GF-D8 (cell line): ENCODE measurements at places on chromosomes 6 and 20.

- DNase-seq: no peak
These were observed 50.3 kb upstream of the PTPRK start for GRCh38 chr6:128570680-128571063.

DNA sequence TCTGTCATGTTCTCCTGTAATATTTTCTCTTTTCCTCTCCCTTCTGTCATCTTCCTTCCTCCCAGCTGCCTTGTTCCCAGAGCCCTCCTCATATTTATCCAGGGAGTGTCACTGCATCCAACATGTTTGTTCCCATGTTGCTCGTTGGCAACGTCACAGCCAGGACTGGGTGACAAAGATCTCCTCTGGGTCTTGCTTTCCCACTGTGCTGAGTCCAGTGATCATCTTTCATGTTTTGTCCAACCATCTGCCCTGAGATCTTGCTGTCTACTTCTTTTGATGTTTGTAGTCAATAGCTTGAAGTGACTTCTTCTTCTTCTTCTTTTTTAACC, 26.6 kb downstream of the FARS2 start:
- DNase-seq: no peak

DNA sequence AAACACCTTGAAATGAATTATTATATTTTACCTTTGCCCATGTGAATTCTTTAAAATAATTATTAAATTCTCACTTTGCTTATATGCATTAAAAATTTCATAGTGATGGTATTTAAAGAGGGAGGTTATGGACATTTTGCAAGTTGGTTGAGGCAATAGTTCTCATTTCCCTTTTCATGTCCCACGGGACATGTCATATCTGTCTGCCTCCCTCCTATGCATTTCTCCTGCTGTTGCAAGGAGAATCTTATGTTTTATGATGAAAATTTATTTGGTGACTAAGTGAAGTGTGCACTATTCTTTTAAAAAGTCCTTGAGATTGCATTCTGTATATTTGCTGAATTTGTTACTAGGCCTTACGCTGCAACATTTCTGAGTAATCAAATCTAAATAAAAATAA, 67.2 kb downstream of the UTRN start:
- peak; percentile 77 for DNase-seq

DNA sequence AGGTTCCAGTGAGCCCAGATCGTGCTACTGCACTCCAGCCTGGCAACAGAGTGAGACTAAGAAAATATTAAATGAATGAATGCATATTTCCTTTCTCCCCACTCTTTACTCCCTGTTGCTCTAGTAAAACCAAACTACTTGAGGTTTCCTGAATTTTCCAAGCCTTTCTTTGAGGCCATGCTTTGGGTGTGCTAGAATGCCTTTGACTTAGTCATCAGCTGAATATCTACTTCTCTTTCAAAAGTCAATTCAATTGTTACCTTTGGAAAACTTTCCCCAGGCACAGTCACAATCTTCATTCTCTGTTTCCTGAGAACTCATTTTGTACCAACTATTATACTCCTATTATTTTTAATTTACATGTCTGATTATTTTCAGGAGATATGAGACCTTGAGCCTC, 27.5 kb upstream of the CEP85L start:
- no peak for DNase-seq

GRCh38 chr6:166343150-166343487, 774 bp upstream of the SFT2D1 start:
- DNase-seq: peak; percentile 64

DNA sequence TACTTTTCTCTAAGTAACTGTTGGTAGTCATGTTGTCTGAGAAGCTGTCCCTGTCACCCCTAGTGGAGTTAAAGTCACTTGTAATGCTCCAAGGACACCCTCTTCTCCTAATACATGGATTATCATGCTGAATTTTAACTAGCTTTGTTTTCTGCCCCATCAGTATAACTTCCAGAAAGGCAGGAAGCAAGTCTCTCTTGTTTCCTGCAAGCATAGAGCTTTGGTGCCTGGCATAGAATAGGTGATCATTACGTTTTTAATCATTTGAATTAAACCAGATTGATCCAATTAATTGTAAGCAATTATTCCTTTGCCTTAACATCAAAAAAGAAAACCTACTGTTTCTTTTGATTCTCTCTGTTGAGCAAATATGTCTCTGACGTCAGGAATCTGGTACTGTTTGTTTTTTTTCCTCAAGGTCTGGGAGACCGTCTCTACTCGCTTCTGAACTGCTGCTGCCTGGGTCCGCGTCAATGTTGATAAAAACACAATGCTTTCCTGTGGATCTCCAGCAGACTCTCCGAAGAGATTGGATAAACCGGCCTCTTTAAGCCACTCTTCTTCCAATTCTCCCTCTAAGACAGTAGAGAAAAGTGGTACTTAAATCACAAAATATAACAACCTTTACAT, 71.8 kb downstream of the ARHGAP18 start:
- no peak for DNase-seq

GRCh38 chr6:7033202-7033601, 74.6 kb upstream of the RREB1 start:
- no peak for DNase-seq

GRCh38 chr6:102549221-102549874, 1155.8 kb downstream of the GRIK2 start:
- no peak for DNase-seq

DNA sequence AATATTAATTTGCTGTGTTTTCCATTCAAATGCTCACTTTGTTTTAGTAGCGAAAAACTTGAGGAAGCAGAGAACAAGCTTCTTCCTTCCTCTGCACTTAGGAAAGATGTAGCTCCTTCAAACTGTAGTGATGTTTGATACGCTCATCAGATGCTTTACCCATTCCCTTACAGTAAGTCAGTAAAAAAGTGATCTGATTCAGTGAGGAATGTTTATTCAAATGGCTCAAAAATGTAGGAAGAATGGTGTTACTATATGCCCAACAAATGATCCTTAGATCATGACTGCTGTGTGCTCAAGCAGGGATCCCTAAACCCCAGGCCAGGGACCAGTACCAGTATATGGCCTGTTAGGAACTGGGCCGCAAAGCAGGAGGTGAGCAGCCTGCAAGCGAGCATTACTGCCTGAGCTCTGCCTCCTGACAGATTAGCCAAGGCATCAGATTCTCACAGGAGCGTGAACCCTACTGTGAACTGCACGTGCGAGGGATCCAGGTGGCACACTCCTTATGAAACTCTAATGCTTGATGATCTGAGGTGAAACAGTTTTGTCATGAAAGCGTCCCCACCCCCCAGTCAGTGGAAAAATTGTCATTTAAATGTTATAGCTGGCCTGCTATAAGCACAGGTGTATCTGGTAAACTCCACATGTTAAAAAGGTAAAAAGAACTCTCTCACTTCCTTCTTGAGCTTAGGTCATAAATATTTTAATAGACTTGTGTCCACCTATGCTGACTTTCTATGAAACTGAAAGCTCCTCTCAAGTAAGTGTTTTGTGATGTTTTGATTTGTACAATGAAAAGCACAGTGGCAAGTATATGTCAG, 187.2 kb downstream of the FOXC1 start:
- DNase-seq: no peak
